ENCODE measurements at places on chromosomes 6 and 20.

GRCh38 chr6:3545156-3545555, 88.3 kb upstream of the SLC22A23 start:
- no peak for DNase-seq

DNA sequence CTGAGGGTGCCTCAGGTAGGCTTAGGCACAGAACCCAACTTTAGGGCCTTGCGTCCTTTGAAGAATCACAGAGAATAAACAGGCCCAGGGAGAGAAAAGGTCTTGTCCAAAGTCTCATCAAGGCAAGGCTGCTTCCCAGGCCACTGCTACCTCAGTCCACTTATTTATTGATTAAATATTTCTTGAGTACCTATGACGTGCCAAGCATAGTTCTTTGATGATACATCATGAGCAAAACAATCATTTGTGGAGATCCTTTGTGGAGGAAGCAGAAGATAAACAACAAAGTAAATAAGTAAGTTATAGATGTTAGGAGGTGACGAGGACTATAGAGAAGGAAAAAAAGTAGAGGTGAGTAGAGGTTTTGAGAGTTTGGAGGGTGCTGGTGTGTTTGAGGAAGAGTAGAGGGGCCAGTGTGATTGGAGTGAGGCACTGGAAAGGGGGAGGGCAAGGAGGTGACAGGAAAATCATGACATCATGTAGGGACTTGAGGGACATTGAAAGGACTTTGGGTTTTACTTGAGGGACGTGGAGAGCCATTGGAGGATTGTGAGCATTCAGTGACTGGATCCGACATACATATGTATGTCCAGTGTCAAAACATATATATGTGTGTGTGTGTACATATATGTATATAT, 14.1 kb upstream of the CHMP4B start:
- no peak for DNase-seq

- DNase-seq, result no peak
These were observed 36.6 kb upstream of the HIVEP1 start for GRCh38 chr6:11975353-11975977.

GRCh38 chr6:126427713-126428112, 87.8 kb downstream of the CENPW start:
- DNase-seq, result no peak

DNA sequence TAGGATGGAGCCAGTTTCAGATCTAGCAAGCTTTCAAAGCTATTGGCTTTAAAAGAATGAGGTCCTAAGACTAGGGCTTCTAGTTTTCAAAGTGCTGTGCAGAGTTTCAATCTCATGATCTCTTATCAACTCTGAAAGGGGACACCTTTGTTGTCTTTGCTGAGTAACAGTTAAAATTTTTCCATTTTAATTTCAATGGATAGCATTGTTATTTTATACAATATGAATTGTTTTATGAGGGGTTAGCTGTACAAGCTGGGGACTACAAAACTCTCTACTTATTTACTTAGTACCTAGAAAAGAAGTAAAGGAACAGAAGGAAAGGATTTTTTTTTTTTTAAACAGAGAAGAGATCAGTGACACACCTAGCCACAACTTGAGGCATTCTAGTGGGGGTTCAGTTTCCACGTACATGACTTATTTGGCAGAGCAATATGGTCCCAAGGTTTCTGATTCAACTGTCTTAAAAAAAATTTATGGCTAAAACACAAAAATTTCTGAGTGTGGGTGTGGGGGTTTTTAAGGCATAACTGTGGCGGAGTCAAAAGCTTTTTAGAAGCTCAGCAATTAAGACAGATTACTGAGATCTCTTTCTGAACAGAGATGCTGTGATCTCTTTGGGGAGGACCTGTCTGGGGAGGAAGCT, 46.1 kb upstream of the JAG1 start:
- DNase-seq, result no peak

GRCh38 chr6:149331043-149331807, 13.7 kb downstream of the TAB2 start:
- DNase-seq, result no peak

DNA sequence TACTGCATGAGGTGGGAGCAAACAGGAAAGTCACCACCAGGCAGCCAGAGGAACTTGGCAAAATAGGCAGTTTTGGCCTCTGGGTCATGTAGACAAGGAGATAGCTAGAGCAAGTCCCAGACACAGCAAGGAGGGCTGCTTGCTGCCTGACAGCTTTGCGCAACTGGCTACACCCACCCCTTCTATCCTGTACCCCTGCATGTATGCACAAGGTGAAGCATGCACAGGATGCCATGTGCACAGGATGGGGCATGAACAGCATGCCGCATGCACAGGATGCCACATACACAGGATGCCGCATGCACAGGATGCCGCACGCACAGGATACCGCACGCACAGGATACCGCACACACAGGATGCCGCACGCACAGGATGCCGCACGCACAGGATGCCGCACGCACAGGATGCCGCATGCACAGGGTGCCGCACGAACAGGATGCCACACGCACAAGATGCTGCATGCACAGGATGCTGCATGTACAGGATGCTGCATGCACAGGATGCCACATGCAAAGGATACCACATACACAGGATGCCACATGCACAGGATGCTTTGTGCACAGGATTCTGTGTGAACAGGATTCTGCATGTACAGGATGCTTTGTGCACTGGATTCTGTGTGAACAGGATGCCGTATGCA, 104.9 kb upstream of the IYD start:
- DNase-seq, result no peak

DNA sequence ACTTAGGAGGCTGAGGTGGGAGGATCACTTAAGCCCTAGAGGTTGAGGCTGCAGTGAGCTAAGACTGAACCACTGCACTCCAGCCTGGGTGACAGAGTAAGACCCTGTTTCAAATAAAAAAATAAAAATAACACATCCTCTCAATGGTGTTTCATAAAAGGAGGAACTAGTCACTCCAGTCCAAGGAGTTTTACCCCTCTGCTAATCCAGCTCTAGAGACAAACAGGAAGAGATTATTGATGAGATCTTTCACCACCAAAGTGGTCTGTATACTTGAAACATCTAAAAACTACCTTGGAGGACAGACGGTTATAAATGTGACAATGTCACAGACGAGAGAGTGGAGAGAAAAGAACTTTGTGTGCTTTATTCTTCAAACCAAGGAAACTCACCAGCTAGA, 58.2 kb downstream of the PIGU start:
- DNase-seq, result no peak

DNA sequence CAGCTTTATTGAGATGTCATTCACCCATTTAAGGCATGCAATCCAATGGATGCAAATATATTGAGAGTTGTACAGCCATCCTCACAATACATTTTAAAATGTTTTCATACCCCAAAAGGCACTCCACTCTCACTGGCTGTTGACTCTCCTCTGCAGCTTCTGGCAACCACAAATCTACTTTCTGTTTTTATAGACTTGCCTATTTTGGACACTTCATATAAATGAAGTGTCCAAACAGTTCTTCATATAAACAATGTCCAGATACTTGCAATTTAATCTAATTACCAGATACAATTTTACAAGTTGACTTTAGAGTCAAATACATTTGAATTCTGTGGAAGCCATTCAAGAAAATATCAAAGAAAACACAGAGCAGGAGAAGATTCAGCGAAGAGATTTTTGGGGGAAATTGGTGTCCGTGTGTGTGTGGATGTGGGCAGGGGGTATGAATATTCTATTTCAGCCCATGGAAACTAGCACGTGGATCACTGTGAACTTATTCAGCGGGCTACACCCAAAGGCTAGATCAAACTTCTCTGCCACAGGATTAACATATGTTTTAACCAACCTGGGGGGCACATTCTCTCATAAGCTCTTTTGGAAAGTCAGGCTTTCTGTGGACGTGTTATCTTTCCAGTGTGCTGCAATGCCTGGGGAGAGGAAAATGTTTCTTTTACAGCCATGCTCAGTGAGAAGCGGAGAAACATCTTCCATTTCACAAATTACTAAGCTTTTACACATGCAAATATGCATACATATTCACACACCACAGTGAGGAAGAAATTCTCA, 73.9 kb downstream of the PLG start:
- DNase-seq, result no peak

DNA sequence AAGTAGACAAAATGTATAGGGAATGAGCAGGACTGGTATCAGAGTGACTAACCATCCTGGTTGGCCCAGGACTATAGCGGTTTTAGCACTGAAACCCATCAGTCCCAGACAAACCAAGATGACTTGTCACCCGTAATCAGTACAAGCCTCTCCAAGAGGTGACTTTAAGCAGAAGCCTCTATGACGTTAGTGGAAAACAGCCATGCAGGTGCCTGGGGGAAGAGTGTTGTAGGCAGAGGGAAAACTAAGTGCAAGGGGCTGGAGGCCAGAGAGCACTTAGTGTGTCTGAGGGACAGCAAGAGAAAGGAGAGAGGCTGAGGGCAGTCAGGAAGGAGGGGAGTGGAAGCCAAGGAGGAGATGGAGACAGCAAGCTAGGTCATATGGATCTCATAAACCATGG, 2.1 kb downstream of the SGK2 start:
- no peak for DNase-seq

DNA sequence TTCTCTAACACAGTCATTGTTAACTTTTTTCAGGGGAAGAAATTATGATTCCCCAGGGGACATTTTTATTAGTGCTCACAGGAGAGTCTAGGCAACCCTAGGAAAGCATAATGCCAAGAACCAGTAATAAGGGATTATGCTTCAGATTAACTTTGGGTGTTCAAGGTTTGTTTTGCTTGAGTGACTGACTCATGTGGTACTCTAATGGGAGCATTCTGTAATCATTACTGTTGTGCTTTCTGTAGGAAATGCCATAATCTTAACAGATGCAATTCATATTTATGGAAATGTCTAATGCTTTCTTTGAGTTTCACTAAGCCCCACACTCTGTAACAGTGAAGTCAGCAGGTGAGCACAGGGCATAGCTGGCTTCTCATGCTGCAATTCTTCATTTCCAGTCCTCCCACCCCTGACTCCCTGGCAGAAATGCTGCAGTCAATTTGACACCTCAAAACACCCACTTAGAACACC, 263.4 kb upstream of the MAN1A1 start:
- DNase-seq, result no peak

DNA sequence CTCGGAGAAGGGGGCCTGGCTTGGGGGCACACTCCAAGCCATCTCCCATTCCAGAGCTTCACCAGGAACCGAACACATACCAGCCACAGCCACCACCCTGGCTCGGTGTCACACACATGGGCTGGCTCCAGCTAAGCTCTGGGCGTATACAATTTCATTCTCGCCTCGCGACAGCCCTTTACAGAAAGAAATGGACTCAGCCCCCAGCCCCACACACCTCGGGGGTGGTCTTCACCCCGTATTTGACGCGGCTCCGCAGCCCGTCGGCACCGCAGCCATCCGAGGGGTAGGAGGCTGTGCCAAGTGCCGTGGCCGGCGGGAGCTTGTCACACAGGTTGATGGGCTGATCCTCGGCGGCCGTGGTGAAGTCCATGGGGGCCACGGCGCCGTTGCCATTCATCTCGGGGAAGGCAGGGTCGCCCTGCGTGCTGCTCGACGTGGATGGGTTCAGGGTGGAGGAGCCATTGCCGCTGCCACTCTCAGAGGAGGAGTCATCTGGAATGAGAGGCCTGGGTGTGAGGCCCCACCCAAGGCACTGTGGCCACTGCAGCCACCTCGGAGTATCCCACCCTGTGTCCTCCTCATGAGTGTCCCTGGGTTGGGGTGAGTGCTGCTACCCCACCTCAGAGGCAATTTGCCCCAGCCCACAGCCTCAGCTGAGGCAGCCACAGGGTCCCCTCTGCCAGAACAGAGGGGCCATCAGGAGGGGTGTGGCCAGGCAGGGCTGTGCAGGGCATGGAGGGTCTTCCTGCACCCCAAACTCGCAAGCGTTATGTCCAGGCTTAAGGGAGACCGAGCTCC, 98.0 kb downstream of the ASXL1 start:
- DNase-seq, result no peak

GRCh38 chr6:6998194-6998569, 109.6 kb upstream of the RREB1 start:
- no peak for DNase-seq

DNA sequence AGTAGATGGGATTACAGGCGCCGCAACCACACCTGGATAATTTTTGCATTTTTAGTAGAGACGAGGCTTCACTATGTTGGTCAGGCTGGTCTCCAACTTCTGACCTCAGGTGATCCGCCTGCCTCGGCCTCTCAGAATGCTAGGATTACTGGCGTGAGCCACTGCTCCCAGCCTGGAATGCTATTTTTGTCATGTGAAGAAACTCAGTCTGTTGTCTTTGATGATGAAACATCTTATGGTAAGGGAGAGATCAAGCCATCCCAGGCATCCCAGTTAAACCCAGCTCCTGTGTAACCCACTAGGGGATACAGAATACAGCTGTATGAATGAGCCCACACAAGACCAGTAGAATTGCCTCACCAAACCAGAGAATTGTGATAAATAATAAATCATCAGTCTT, 83.6 kb upstream of the RBM24 start:
- DNase-seq, result no peak

- no peak for DNase-seq
These were observed 41.7 kb upstream of the CITED2 start for GRCh38 chr6:139416146-139416545.

DNA sequence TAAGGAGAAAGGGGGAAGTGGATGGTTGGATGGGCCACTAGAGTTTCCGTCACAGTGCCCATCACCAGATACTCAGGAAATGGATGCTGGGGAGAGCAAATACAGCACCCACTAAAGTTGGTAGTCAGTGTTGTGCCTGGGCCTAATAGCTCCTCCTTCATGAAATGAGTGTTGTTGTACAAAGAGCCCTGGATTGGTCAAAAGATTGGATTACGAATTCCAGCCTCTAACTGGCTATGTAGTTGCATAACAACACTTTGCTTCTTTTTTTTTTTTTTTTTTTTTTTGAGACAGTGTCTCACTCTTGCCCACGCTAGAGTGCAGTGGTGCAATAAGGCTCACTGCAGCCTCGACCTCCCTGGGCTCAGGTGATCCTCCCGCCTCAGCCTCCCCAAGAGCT, 27.4 kb downstream of the KCNG1 start:
- no peak for DNase-seq

GRCh38 chr20:1423625-1424106, 30.8 kb upstream of the FKBP1A start:
- DNase-seq, result no peak

GRCh38 chr6:71468841-71469700, 180.5 kb downstream of the OGFRL1 start:
- DNase-seq, result no peak

- DNase-seq, result no peak
These were observed 11.0 kb upstream of the KHDC1L start for GRCh38 chr6:73236144-73236750.

DNA sequence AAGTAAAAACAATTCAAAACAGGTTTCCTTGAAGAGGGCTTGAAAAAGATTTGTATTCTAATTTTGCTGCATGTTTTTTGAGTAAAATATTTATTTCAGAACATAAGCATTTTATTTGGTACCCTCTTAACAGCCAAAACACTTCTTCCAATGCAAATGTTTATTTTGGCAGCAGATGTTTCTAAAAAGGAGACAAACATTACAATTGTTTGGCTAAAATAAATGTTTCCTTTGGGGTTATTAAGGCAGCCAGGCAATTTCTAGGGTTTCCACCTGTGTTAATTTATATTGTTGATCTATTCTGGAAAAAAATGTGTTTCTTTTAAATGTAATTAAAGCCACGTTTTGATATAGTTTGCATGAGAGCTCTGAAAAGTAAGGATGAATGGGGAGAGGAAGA, 56.6 kb downstream of the ARID1B start:
- no peak for DNase-seq

Data from stimulated activated CD8-positive, alpha-beta memory T cell treated with anti-CD3 and anti-CD28 coated beads, Interleukin-7, amount 100 ng/mL, for 1 hour (primary cell).